Activated CD8-positive, alpha-beta memory T cell treated with anti-CD3 and anti-CD28 coated beads for 4 hours (primary cell): ENCODE measurements at places on chromosomes 16 and 17.

DNA sequence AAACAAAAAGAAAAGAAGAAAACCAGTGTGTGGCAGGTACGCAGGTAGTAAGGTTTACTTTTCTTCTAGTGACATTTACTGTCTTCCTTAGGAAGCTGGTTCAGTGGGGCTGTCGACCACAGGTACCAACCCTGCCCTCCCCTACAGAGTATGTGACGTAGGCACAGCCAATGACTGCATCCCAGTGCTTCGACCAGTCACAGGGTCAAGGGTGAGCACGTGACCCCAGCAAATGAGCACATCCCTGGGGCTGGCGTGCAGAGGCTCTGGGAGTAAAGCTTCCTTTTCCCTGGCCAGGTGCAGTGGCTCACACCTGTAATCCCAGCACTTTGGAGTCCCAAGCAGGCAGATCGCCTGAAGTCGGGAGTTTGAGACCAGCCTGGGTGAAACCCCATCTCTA is 38.9 kb upstream of the PLCG2 start:
- DNase-seq, result no peak

- DNase-seq, result no peak
Observed at GRCh38 chr17:5759501-5759925, 175.2 kb upstream of the NLRP1 start.

GRCh38 chr17:31561469-31562375 is 170.2 kb downstream of the RAB11FIP4 start:
- DNase-seq, result no peak

GRCh38 chr16:59205403-59205802 is 471.3 kb upstream of the GOT2 start:
- DNase-seq, result no peak

GRCh38 chr16:53100889-53101288 is 46.1 kb downstream of the CHD9 start:
- no peak for DNase-seq

- DNase-seq, result no peak
Observed at GRCh38 chr17:46977348-46977747, 1.7 kb downstream of the RPRML start.

DNA sequence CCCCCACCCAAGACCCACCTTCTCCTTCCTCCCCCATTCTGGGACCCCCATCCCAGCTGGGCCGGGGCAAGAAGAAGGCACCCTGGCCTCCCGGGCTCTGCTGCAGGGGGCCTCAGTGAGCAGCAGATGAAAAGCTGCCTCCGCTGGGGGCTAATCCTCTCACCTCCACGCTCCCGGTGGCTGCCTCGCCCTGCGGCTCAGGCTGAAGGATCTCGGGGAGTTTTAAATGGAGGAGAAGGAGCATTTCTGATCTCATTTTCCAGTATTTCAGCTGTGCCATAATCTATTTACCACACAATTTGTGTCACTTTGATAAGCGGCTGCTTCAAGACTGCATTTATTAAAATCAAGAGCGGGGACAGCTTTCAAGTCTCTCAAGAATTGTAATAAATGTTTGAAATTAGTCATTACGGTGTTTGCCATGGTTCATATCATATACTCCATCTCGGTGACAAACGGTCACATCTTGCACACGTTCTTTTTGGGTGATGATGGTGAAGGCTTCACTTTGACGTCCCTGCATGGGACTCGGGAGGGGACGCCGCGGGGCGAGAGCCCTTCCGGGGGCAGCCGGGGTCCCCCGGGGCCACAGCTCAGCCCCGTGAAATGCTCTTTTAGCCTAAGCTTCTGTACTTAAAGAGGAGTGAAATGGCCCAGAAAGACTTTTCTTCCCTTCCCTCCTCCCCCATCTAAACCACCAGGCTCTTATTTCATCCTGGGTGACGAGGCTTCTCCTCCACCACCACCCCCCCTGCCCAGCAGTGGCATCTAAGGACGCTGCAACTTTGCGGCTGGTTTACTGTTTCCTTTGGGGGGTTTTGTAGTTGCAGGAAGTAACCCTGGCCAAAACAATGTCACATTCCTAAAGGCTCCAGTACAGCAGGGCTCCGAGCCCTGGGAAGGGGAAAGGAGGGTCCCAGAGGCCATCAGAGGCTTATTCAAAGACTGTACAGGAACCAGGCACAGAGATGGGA is 313.1 kb upstream of the TNRC6C start:
- peak; percentile 16 for DNase-seq

DNA sequence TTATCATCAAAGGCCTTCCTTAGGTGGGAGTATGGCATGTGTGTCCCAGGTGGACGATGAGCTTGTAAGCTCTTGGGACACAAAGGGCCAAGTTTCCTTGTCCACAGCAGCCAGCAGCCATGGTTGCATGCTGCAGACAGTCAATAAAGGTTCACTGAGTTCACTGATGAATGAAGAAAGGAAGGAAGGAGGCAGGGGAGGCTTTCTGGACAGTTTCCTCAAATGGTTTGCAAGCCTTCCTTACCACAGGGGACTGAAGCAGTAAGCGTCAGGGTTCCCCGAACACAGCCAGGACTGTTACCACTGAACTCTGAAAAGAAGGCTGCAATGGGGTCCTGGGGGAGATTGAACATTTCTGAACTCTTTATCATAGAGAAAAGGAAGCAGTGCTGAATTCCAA is 111.1 kb downstream of the GAS7 start:
- no peak for DNase-seq
